ENCODE measurements at places on chromosomes 1 and 21. TPM values are rescaled to one million over a fixed set of nuclear protein-coding genes. Genes with fewer than 3 reads are reported as not detected.

DNA sequence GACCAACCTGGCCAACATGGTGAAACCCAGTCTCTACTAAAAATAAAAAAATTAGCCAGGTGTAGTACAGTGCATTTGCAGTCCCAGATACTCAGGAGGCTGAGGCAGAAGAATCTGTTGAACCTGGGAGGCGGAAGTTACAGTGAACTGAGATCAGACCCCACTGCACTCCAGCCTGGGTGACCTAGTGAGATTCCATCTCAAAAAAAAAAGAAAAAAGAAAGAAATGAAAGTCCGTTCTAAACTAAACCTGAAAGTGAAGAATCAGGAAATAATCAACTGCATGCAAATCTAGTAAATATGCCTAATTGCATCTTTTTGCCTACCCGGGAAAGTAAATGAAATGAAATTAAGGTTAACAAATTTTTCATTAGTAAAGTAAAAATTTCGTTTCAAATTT is 99.6 kb downstream of the ZZZ3 start:
- no peak for DNase-seq
- H3K4me3 ChIP-seq, result no peak overlapping the region
- H3K27ac ChIP-seq, result no peak overlapping the region
- H3K27me3 ChIP-seq, result no peaks in the 10 kb centered on the region
- H3K36me3 ChIP-seq, result peaks cover 6% of the 10 kb centered on the region
- H3K4me1 ChIP-seq, result no peaks in the 10 kb centered on the region

DNA sequence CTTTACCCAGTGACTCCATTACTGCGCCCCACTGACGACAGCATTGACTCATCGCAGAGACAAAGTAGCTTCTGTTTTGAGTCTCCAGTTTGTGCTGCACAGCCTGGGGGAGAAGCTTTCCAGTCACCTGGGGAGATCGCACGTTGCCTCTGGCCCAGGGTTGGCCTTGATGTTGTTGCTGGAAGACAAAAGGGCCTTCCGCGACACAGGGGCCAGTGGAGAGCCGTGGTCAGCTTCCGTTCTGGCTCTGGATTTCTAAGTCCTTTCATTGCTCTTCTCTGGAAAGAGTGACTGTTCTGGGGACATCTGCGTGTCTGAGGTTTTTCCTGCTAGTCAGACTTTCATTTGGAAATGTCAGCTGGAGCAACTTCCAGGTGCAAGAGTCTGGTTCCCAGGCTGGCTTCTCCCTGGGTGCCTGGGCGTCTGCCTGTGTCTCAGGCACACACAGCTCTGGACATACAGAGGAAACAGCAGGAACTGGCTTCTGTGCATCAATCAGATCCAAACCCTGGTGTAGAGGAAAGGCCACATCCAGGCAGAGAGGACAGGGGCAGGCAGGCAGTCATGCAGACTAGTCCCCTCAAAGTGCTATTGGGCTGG is 257.0 kb downstream of the SIPA1L2 start:
- no peak overlapping the region for H3K27ac ChIP-seq
- no peaks in the 10 kb centered on the region for H3K36me3 ChIP-seq
- no peak overlapping the region for H3K4me3 ChIP-seq
- DNase-seq, result no peak
- H3K4me1 ChIP-seq, result no peaks in the 10 kb centered on the region
- no peaks in the 10 kb centered on the region for H3K27me3 ChIP-seq

TRAF3IP3 gene
- total RNA-seq, result 209 TPM

DNA sequence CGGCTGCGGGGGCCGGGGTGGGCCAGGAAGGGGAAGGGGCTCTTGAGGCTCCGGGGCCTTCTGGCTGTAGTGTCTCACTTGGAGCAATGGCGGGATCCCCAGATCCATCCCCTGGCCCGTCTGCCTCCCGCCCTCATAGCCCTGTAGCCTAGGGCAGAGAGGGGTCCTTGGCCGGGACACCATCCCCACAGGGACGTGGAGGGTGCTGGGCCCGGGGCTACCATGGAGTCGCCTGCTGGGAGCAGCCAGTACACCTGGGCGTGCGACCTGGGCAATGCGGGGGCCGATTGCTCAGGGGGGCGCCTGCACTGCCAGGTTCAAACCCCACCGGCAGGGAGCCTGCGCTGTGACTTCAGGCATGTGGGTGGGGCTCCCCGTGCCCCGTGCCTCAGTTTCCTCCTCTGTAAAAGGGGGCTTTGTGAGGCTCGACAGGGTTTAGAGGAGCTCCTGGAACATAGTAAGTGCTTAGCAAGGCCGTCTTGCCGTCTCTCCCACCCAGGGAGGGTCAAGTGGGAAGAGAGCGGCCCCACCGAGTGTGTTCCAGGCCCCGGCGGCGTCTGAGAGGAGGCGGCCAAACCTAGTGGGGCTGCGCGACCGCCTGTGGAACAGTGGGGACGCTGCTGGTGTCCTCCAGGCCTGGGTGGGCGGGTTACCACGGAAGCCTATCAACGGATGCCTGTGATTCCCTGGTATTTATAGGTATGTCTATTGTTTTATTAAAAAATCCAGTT is 20.8 kb downstream of the PRKCZ start:
- H3K27ac ChIP-seq, result no peak overlapping the region
- no peaks in the 10 kb centered on the region for H3K36me3 ChIP-seq
- no peaks in the 10 kb centered on the region for H3K4me1 ChIP-seq
- no peak for DNase-seq
- no peaks in the 10 kb centered on the region for H3K27me3 ChIP-seq
- no peak overlapping the region for H3K4me3 ChIP-seq

DNA sequence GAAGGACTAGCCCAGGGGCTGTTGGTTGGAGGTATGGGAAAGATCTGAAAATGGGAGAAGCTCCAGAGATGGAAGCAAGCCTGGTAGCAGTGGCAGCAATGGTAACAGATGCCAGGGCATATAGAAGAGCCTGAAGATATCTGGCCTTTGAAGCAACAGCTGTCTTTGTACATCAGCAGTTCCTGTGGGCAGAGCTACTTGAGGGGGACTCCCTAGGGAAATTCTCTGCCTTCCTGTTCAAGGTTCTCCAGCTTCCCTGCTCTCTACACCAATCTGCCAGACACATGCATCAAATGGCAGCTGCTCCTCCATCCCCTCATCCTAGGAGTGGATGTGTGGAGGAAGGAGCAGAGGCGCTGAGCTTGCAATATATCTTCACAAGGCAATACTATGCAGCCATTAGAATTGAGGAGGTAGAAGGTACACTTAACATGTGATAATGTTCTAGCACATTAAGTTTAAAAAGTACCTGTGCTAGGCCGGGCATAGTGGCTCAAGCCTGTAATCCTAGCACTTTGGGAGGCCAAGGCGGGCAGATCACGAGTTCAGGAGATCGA is 2.2 kb downstream of the TMEM35B start:
- H3K27ac ChIP-seq, result no peak overlapping the region
- peaks cover 24% of the 10 kb centered on the region for H3K4me1 ChIP-seq
- no peaks in the 10 kb centered on the region for H3K27me3 ChIP-seq
- peaks cover 3% of the 10 kb centered on the region for H3K36me3 ChIP-seq

DNA sequence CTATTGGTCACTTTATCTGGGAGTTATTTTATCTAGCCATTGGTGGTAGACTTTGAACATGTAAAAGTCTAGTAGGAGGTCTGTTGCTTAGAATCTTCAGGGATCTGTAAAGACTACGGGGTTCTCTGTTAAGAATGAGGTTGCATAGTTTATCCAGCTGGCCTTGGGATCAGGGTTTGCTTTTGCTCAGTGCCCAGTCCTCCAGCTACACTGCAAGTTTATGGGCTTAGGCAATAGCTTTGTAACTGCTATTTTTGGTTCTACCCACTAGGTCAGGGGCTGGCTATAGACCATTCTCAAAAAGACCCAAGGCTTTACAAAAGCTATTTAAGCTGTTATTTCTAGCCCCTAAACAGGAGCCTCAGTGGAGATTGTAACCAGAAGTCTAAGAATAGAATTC is 9.8 kb downstream of the SH3GLB1 start:
- no peak overlapping the region for H3K27ac ChIP-seq
- H3K4me1 ChIP-seq, result peaks cover 26% of the 10 kb centered on the region
- DNase-seq, result no peak
- H3K36me3 ChIP-seq, result peaks cover 6% of the 10 kb centered on the region

DNA sequence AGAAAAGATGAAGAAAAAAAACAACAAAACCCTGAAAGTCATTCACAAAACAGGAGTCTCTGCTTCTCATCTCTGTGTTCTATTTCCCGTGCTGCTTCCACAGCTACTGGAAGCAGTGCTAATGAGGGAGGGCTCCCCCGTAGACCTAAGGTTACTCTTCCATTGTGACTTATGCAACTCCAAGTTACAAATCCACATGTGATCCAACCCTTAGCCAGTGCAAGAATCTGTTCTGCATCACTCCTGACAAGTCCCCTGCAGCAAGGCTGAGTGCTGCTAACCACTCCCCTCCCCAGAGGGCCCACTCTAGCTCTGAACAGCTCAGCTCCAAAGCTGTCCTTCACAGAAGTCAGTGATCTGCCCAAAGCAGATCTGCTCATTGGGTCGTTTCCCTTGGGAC is 10.3 kb downstream of the DNALI1 start:
- H3K36me3 ChIP-seq, result peaks cover 53% of the 10 kb centered on the region
- no peaks in the 10 kb centered on the region for H3K27me3 ChIP-seq
- DNase-seq, result no peak
- H3K27ac ChIP-seq, result no peak overlapping the region
- no peak overlapping the region for H3K4me3 ChIP-seq
- H3K4me1 ChIP-seq, result no peaks in the 10 kb centered on the region

DNA sequence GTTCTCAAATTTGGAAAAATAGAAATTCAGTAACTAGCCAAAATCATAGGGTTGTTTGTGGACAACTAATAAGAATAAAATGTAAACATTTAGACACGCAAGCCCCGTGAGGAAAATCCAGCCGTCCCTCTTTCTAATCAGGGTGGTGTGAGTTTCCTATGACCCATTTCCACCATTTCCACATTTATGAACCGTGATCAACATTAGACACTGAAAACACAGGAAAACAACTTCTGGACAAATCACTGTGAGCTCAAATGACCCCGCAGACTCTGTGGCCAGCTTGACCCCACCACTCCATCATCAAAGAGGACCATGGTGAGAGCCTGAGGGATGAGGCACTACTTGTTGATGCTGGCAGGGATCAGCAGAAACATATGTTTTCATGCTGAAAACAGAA is 101.0 kb downstream of the SIM2 start:
- DNase-seq, result no peak
- H3K27ac ChIP-seq, result no peak overlapping the region
- H3K36me3 ChIP-seq, result no peaks in the 10 kb centered on the region
- no peaks in the 10 kb centered on the region for H3K4me1 ChIP-seq

S100A9 gene
- total RNA-seq, result 1.6 TPM

- no peaks in the 10 kb centered on the region for H3K4me1 ChIP-seq
- no peak overlapping the region for H3K4me3 ChIP-seq
- no peak overlapping the region for H3K27ac ChIP-seq
- DNase-seq, result no peak
- H3K36me3 ChIP-seq, result no peaks in the 10 kb centered on the region
- H3K27me3 ChIP-seq, result peaks cover 4% of the 10 kb centered on the region
These were observed 33.9 kb downstream of the CDK18 start for GRCh38 chr1:205538235-205538840.

FHAD1 gene
- not detected for total RNA-seq

DNA sequence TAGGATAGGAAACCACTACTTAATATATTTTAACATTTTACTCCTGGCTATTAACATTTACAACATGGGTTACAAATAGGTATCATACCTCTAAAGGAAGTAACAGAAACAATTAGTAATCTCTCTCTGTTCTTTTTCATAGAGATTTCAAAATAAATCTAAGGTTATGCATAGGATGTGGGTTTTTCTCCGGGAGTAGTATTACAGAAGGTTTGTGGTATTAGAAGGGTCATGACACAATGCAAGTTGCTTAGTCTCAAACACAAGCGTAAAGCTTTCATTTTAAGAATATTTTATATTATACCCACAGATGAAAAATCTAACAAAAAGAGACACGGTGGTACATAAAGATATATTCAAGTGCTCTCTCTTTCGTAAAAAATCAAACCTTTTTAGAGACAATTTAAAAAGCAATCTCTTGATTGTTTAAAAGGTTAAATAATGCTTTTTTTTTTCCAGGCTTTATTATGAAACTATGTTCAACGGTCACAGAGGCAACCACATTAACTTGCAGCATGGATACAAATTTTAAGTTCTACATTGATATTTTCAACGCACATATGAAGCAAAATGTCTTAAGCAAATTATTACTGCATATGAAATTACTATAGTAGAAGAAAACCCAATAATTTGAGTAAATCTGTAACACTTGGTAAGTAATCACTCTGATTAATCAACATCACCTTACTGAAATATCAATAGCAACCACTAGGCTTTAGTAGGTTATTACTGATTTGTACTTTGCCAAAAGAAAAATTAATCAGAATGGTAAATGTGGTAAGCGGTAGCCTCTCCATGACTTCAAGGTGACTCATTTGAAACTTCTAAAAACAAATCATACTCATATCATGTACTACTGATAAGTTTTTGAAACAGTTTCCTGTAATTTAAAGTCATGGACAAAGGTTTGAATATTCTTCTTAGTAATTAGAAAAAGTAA is 97.4 kb upstream of the GFI1 start:
- no peak overlapping the region for H3K27ac ChIP-seq
- DNase-seq, result no peak
- H3K27me3 ChIP-seq, result no peaks in the 10 kb centered on the region

DNA sequence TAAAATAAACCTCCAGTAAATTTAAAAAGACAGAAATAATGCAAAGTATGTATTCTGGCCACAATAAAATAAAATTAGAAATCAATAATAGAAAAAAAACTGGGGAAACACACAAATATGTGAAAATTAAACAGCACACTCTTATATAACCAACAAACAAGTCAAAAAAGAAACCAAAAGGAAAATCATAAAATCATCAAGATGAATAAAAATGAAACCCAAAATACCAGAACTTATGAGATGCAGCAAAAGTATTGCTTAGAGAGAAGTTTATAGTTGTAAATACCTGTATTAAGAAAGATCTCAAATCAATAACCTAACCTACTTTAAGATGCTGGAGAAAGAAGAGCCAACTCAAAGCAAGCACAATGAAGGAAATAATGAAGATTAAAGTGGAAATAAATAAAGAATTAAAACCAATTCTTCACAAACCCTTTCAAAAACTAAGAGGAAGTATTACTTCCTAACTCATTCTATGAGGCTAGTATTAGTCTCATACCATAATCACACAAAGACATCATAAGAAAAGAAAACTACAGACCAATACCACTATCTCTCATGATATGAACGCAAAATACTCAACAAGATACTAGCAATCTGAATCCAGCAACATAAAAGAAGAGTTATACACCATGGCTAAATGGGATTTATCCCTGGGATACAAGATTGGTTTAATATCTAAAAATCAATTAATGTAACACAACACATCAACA is 6.4 kb upstream of the KRTAP10-3 start:
- H3K4me1 ChIP-seq, result peaks cover 5% of the 10 kb centered on the region
- no peak for DNase-seq
- no peaks in the 10 kb centered on the region for H3K36me3 ChIP-seq
- H3K27ac ChIP-seq, result no peak overlapping the region
- H3K27me3 ChIP-seq, result no peaks in the 10 kb centered on the region

HSD3B2 gene
- not detected for total RNA-seq

GRCh38 chr1:152886758-152887409 is 8.8 kb downstream of the SMCP start:
- H3K36me3 ChIP-seq, result no peaks in the 10 kb centered on the region
- no peak overlapping the region for H3K4me3 ChIP-seq
- H3K4me1 ChIP-seq, result no peaks in the 10 kb centered on the region
- H3K27me3 ChIP-seq, result no peaks in the 10 kb centered on the region
- no peak for DNase-seq
- no peak overlapping the region for H3K27ac ChIP-seq

CA6 gene
- 1.2 TPM for total RNA-seq

APP gene
- total RNA-seq, result 15.3 TPM

TMEM82 gene
- total RNA-seq, result not detected

CASZ1 gene
- 10.5 TPM for total RNA-seq
